Calu3 (cell line): ENCODE measurements at places on chromosomes 16 and 17. TPM values are rescaled to one million over a fixed set of nuclear protein-coding genes. Genes with fewer than 3 reads are reported as not detected.
A peak's percentile ranks its signal among the peaks of the same experiment; 100 is the strongest.

DNA sequence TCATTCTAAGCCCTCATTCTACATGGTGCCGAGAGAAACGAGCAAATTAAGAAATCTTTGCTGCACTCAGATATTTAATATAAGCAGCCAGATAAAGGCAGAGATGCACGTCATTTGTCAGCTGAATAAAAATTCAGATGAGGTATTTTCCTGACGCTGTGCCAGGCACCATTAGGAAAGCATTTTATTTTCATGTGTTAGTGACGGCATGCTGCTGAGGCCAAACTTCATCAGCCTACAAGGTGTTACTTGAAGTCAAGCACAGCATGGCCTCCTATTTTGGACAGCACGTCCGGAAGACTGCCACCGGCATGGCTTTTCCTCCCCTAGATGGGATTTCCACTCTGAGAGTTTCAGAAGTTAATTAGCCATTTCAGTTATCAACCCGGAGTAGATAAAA lies 70.3 kb downstream of the IRX3 start:
- no peaks in the 10 kb centered on the region for H3K4me1 ChIP-seq
- peaks cover 83% of the 10 kb centered on the region for H3K27me3 ChIP-seq
- H3K36me3 ChIP-seq = no peaks in the 10 kb centered on the region
- DNase-seq = no peak

- no peak for DNase-seq
- H3K27ac ChIP-seq = no peak overlapping the region
- no peak overlapping the region for H3K4me3 ChIP-seq
- H3K36me3 ChIP-seq = no peaks in the 10 kb centered on the region
- no peaks in the 10 kb centered on the region for H3K27me3 ChIP-seq
- peaks cover 16% of the 10 kb centered on the region for H3K4me1 ChIP-seq
These were observed 11.8 kb downstream of the SIAH1 start for GRCh38 chr16:48373258-48374029.

- H3K27me3 ChIP-seq = no peaks in the 10 kb centered on the region
- no peak overlapping the region for H3K27ac ChIP-seq
- no peaks in the 10 kb centered on the region for H3K4me1 ChIP-seq
- DNase-seq = no peak
- H3K36me3 ChIP-seq = peaks cover 66% of the 10 kb centered on the region
These were observed 50.1 kb downstream of the GTF3C1 start for GRCh38 chr16:27499659-27500055.

Gene ZFHX3
- 13.6 and 17.8 TPM in 2 replicates for total RNA-seq

- H3K27me3 ChIP-seq = peaks cover 51% of the 10 kb centered on the region
- no peak for DNase-seq
- no peak overlapping the region for H3K27ac ChIP-seq
These were observed 64.3 kb downstream of the PRMT7 start for GRCh38 chr16:68374961-68375660.

GRCh38 chr16:24010440-24011089 lies 174.8 kb downstream of the PRKCB start:
- peak; percentile 74 for DNase-seq
- no peaks in the 10 kb centered on the region for H3K36me3 ChIP-seq
- peaks cover 67% of the 10 kb centered on the region for H3K27me3 ChIP-seq
- no peak overlapping the region for H3K4me3 ChIP-seq
- H3K27ac ChIP-seq = no peak overlapping the region

- H3K4me1 ChIP-seq = peaks cover 17% of the 10 kb centered on the region
- peak overlapping the region; percentile 79 for H3K27ac ChIP-seq
- peaks cover 7% of the 10 kb centered on the region for H3K36me3 ChIP-seq
These were observed 143.0 kb upstream of the NOL11 start for GRCh38 chr17:67574658-67575293.

GRCh38 chr17:69501591-69502468 lies 87.3 kb downstream of the MAP2K6 start:
- H3K4me1 ChIP-seq = peaks cover 41% of the 10 kb centered on the region
- peaks cover 11% of the 10 kb centered on the region for H3K36me3 ChIP-seq
- peak overlapping the region; percentile 78 for H3K27ac ChIP-seq
- DNase-seq = peak; percentile 51

GRCh38 chr17:80962356-80963329 lies 29.0 kb upstream of the CHMP6 start:
- no peak overlapping the region for H3K27ac ChIP-seq
- no peak for DNase-seq
- H3K4me3 ChIP-seq = no peak overlapping the region
- H3K4me1 ChIP-seq = no peaks in the 10 kb centered on the region
- H3K36me3 ChIP-seq = peaks cover 36% of the 10 kb centered on the region

GRCh38 chr16:65570261-65570660 lies 448.4 kb upstream of the CDH11 start:
- no peak for DNase-seq
- H3K4me3 ChIP-seq = no peak overlapping the region
- no peaks in the 10 kb centered on the region for H3K36me3 ChIP-seq
- H3K4me1 ChIP-seq = no peaks in the 10 kb centered on the region
- H3K27me3 ChIP-seq = no peaks in the 10 kb centered on the region
- no peak overlapping the region for H3K27ac ChIP-seq

DNA sequence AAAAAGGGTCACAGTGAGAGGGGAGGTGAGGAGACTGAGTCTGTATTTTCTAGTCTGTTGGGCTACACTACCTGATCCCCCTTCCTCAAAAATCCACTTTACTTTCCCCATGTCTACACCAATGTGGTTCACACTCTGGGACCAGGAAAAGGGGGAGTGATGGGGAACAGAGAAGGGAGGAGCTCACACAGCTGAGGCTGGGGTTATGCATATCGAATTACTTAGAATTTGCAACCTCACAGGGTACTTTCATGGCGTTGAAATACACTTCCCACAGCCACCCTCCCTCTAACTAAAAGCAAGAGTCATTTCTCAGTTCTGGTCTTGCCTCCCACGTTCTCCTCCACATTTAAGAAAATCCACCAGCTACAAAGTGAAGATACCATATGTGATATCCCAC lies 14.1 kb downstream of the MAPT start:
- H3K4me3 ChIP-seq = no peak overlapping the region
- DNase-seq = no peak
- H3K4me1 ChIP-seq = peaks cover under 1% of the 10 kb centered on the region
- H3K36me3 ChIP-seq = no peaks in the 10 kb centered on the region
- H3K27ac ChIP-seq = no peak overlapping the region
- peaks cover 81% of the 10 kb centered on the region for H3K27me3 ChIP-seq

GRCh38 chr16:67459066-67459860 lies 21.7 kb downstream of the ATP6V0D1 start:
- no peak overlapping the region for H3K4me3 ChIP-seq
- peaks cover 36% of the 10 kb centered on the region for H3K4me1 ChIP-seq
- no peaks in the 10 kb centered on the region for H3K27me3 ChIP-seq
- no peak for DNase-seq
- H3K27ac ChIP-seq = no peak overlapping the region
- peaks cover 8% of the 10 kb centered on the region for H3K36me3 ChIP-seq

GRCh38 chr17:5526821-5527598 lies 40.6 kb downstream of the MIS12 start:
- H3K27ac ChIP-seq = no peak overlapping the region
- H3K4me3 ChIP-seq = no peak overlapping the region
- H3K27me3 ChIP-seq = peaks cover 71% of the 10 kb centered on the region
- H3K36me3 ChIP-seq = no peaks in the 10 kb centered on the region
- peak; percentile 6 for DNase-seq

DNA sequence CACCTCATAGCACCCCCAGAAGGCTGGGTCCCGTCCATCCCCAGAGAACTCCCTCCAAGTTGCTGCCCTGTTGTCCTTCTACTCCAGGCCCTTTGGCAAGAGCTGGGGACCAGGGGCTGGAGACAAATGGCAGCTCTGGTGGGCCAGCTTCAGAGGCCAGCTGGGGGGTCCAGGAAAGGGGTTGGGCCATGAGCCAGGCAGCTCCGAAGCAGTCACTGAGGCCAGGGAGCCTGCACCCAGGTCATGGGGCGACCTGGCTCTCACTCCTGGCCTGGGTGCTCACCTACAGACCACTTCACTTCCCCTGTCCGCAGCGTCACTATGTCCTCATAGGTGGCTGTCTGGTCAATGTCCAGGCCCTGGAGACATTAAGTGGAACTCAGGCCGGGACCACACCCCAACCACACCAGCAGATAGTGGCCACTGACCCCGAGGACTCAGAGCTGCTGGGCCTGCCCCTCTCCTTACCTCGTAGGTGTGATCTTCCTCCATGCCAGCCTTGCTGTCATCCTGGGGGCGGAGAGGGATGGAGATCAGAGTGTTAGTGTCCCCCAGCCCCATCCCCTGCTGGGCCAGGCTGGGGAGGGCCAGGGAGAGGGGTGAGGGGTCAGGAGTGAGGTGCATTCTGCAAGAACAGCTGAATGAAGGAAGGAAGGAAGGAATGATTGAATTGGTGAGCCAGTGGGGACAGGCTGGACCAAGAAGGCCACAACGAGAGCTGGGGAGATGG lies 3.0 kb downstream of the CD79B start:
- H3K27ac ChIP-seq = no peak overlapping the region
- no peak overlapping the region for H3K4me3 ChIP-seq
- no peaks in the 10 kb centered on the region for H3K36me3 ChIP-seq
- H3K4me1 ChIP-seq = no peaks in the 10 kb centered on the region
- H3K27me3 ChIP-seq = peaks cover 21% of the 10 kb centered on the region
- DNase-seq = no peak

DNA sequence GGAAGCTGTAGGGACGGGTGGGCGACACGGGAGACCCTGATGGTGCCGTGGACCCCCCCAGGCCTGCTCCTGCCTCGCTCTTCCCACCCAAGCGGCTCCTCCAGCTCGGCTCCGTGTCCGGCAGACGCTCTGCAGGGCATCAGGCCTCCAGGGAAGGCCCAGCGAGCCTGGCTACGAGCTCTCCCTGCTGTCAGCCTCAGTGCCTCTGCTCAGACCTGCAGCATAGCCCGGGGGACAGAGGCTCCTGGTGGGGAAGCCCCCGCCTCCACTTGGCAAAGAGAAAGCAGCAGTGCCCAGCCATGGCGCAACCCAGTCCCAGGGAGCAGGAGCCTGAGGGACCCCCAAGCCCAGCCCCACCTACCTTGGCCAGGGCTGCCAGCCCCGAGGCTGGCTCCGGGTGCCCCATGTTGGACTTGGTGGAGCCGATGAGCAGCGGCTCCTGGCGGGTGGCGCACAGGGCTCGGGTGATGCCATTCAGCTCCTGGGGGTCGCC lies 5.9 kb downstream of the FASN start:
- no peaks in the 10 kb centered on the region for H3K27me3 ChIP-seq
- H3K36me3 ChIP-seq = peaks cover 72% of the 10 kb centered on the region
- H3K4me1 ChIP-seq = peaks cover 9% of the 10 kb centered on the region
- DNase-seq = no peak
- H3K27ac ChIP-seq = no peak overlapping the region
- no peak overlapping the region for H3K4me3 ChIP-seq

Gene VPS4A
- total RNA-seq = 31.4 and 34.4 TPM in 2 replicates

- no peaks in the 10 kb centered on the region for H3K27me3 ChIP-seq
- no peak for DNase-seq
- peaks cover 32% of the 10 kb centered on the region for H3K36me3 ChIP-seq
- H3K4me1 ChIP-seq = peaks cover 23% of the 10 kb centered on the region
- no peak overlapping the region for H3K27ac ChIP-seq
These were observed 4.5 kb upstream of the ZC3H7A start for GRCh38 chr16:11801481-11802021.
